ENCODE measurements at places on chromosomes 2 and 18. TPM values are rescaled to one million over a fixed set of nuclear protein-coding genes. Genes with fewer than 3 reads are reported as not detected.

DUSP19 gene
- 3.1 TPM for total RNA-seq

ST8SIA5 gene
- total RNA-seq, result not detected

DSC1 gene
- 0.11 TPM for total RNA-seq

OXER1 gene
- total RNA-seq, result 7.8 TPM

GRCh38 chr2:168450171-168450570 lies 5.9 kb upstream of the CERS6 start:
- H3K27ac ChIP-seq, result no peak overlapping the region
- no peak for DNase-seq
- H3K36me3 ChIP-seq, result no peaks in the 10 kb centered on the region
- no peaks in the 10 kb centered on the region for H3K4me1 ChIP-seq
- H3K27me3 ChIP-seq, result no peaks in the 10 kb centered on the region

GRCh38 chr2:218953366-218953954 lies 6.0 kb upstream of the CDK5R2 start:
- no peak overlapping the region for H3K4me3 ChIP-seq
- no peak for DNase-seq
- no peaks in the 10 kb centered on the region for H3K4me1 ChIP-seq

- no peak overlapping the region for H3K27ac ChIP-seq
- no peaks in the 10 kb centered on the region for H3K27me3 ChIP-seq
- no peaks in the 10 kb centered on the region for H3K36me3 ChIP-seq
- DNase-seq, result no peak
Observed at GRCh38 chr2:46047290-46047689, 249.9 kb upstream of the EPAS1 start.

DNA sequence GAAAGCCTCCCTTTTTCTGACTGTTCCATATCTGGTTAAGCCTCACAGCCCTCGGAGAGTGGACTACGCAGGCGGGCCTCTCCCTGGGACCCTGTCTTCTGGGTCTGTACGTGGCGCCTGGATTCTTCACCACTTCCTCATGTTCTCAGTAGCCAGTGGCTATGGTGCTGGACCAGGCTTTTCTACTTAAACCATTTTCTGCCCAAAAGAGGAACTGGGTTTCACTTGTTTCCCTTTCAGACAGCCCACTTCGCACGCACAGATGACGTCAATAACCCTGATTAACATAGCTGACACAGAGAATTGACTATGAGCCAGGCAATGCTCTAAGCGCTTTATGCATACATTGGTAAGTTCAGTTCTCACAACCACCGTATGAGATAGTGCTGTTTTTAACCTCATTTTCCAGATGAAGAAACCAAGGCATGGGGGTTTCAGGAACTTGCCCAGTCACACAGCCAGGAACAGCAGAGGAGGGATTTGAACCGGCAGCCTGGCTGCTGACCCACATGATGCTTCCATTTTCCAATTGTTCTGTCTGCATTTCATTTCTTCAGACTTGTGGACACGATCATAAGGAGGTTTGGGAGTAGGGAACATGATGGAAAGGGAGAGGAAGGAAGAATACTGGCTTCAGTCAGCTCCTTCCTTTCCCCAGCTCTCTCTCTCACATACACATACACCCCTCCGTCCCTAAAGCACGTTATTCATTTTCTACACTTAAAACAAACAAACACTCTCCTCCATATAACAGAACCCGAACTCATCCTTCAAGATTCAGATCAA lies 41.7 kb downstream of the MYOM1 start:
- H3K36me3 ChIP-seq, result no peaks in the 10 kb centered on the region
- H3K27ac ChIP-seq, result no peak overlapping the region
- peaks cover 2% of the 10 kb centered on the region for H3K4me1 ChIP-seq
- H3K4me3 ChIP-seq, result no peak overlapping the region
- no peak for DNase-seq

DNA sequence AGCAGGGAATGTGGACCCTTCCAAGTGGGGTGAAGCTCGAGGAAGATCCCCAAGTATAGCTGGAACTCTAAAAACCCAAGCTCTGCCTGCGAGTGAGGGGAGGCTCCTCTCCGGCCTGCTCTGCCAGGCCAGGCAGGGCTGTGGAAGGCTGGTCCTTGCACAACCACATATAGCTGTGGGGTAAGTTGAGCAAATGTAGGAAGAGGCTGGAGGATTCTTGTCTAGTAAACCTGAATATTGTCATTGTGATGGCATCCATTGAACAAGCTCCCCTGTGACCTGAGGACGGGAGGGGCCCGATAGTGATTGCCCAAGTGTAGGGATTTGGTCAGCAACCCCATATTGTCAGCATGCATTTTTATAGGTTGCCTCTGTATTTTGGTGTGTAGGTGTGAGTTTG lies 103.0 kb downstream of the ACKR3 start:
- no peaks in the 10 kb centered on the region for H3K4me1 ChIP-seq
- no peaks in the 10 kb centered on the region for H3K36me3 ChIP-seq
- no peak overlapping the region for H3K4me3 ChIP-seq
- no peaks in the 10 kb centered on the region for H3K27me3 ChIP-seq

DNA sequence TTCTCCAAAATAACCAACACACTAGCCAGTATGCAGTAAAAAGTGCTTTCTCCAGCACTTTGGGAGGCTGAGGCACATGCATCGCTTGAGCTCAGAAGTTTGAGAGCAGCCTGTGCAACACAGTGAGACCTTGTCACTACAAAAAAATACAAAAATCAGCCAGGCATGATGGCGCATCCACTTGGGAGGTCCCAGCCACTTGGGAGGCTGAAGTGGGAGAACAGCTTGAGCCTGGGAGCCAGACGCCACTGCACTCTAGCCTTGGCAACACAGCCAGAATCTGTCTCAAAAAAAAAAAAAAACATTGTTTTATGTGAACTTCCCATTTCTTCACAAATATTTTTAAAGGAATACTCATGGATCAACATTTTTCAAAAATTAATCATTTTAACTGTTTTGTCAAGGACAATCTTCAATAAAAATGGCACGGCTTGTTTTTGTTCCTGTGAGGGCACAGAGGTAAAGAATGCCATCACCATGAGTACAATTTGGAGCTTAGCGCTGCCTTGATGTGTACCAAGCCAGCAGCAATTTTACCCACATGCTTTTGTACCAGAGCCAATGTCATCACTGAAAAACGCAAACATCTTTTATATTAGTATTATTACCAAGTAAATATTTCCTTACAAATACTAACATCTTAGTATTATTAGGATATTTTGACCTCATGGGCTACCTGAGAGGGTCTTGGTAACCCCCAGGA lies 26.7 kb downstream of the RAB1A start:
- DNase-seq, result no peak
- no peak overlapping the region for H3K4me3 ChIP-seq
- H3K36me3 ChIP-seq, result no peaks in the 10 kb centered on the region
- peaks cover 10% of the 10 kb centered on the region for H3K4me1 ChIP-seq

GRCh38 chr2:69565431-69565839 lies 78.1 kb downstream of the AAK1 start:
- DNase-seq, result peak; percentile 39
- H3K27me3 ChIP-seq, result no peaks in the 10 kb centered on the region
- peaks cover 4% of the 10 kb centered on the region for H3K4me1 ChIP-seq
- H3K27ac ChIP-seq, result no peak overlapping the region
- H3K4me3 ChIP-seq, result no peak overlapping the region
- no peaks in the 10 kb centered on the region for H3K36me3 ChIP-seq

DNA sequence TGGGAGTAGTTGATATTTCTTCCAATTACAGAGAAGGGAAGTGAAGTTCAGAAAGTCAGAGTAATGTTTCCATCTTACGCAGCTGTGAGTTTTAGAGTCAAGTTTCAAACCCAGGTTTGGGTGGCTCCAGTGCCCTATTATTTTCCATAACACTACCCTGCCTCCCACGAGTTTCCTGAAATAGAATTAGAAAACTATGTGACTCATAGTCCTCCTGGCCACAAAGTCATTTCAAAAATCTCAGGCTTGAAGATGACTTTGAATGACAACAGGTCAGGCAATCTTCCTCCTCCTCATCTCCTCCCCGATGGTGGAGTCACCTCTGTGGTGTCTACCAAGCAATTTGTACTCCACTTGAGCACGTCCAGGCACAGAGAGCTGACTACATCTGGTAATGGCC lies 212.3 kb upstream of the TRIB2 start:
- H3K36me3 ChIP-seq, result no peaks in the 10 kb centered on the region
- no peak overlapping the region for H3K27ac ChIP-seq
- H3K27me3 ChIP-seq, result no peaks in the 10 kb centered on the region
- no peak overlapping the region for H3K4me3 ChIP-seq
- H3K4me1 ChIP-seq, result peaks cover 9% of the 10 kb centered on the region
- no peak for DNase-seq

DNA sequence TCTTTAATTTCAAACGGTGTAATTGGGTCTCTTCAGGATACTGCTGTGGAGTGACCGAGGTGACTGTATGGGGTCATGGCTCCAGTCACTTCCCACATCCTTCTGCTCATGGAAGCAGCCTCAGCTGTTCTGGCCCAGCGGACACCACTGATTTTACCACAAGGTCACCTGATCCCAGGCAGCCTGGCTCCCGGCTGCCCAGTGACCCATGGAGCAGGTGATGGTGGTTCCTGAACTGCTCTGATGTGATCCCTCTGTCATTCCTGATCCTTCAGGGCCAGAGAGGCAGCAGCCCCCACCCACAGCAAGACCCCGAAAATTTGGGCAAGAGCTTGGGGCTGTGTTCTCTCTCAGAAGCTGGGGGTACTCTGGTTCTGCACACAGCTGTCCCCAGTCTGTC lies 35.5 kb upstream of the HS6ST1 start:
- DNase-seq, result no peak
- no peaks in the 10 kb centered on the region for H3K27me3 ChIP-seq
- H3K4me3 ChIP-seq, result no peak overlapping the region
- no peak overlapping the region for H3K27ac ChIP-seq
- H3K4me1 ChIP-seq, result peaks cover 2% of the 10 kb centered on the region

- H3K27ac ChIP-seq, result no peak overlapping the region
- H3K4me1 ChIP-seq, result no peaks in the 10 kb centered on the region
- H3K36me3 ChIP-seq, result no peaks in the 10 kb centered on the region
- no peaks in the 10 kb centered on the region for H3K27me3 ChIP-seq
- H3K4me3 ChIP-seq, result no peak overlapping the region
- no peak for DNase-seq
Observed at GRCh38 chr18:60693426-60693825, 320.9 kb upstream of the MC4R start.

GRCh38 chr2:207505728-207506127 lies 24.0 kb upstream of the CREB1 start:
- no peak for DNase-seq
- no peak overlapping the region for H3K4me3 ChIP-seq
- no peaks in the 10 kb centered on the region for H3K27me3 ChIP-seq
- peaks cover 3% of the 10 kb centered on the region for H3K4me1 ChIP-seq
- H3K36me3 ChIP-seq, result no peaks in the 10 kb centered on the region

GRCh38 chr2:69692424-69692823 lies 48.9 kb upstream of the AAK1 start:
- no peak for DNase-seq
- no peaks in the 10 kb centered on the region for H3K36me3 ChIP-seq
- no peak overlapping the region for H3K4me3 ChIP-seq
- no peaks in the 10 kb centered on the region for H3K4me1 ChIP-seq
- H3K27me3 ChIP-seq, result no peaks in the 10 kb centered on the region
- H3K27ac ChIP-seq, result no peak overlapping the region

DNA sequence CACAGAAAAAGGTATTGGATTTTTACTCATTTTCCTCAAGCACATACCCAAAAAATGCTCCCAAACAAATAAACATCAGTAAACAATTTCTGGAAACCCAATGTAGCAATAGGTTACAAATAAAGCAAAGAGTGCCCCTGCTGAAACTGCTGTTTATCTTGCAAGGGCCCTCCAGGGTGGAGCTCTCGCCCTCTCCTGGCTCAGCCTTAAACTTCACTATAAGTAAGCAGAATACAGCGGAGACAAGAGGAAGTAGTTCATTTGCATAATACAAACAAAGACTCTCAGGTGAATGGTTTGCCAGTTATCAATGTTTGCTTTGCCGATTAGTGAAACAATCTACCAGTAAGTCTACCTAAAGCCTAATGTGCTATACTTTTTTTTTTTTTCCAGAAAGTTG lies 437.6 kb downstream of the DLGAP1 start:
- H3K4me1 ChIP-seq, result no peaks in the 10 kb centered on the region
- H3K4me3 ChIP-seq, result no peak overlapping the region
- no peak overlapping the region for H3K27ac ChIP-seq

DNA sequence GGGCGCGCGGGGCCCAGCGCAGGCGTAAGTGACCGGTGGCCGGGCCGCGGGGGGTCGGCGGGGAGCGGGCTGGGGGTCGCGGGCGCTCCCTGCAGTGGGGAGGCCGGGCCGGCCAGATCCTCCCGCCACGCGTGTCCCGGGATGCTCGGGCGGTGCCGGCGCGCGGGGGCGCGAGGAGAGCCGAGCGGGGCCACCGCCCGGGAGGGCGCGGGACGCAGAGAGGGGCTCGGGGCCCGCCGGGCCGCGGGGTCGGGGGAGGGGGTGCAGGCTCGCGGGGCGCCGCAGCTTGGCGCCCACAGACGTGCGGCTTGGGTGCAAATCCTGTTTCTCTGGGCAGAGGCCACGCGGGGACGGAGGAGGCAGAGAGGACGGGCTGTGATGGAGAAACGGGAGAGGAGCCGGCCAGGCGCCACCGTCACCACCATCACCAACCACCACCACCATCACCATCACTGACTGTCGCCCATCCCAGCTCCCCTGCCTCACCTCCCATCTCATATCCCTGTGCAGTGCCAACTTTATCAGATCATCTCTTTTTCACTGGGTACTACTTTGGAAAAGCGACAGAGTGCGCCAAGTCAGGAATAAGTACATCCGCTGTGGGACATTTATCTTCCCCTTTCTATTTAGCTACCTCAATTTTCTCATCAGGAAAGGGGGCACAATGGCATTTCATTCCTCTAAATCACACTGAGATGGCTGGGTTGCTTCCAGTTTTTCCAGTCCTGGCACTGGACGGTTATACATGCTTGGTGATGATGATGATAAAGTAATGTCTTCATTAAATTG lies 97.2 kb upstream of the GPR45 start:
- no peak overlapping the region for H3K27ac ChIP-seq
- DNase-seq, result no peak
- H3K27me3 ChIP-seq, result no peaks in the 10 kb centered on the region
- peak overlapping the region; percentile 19 for H3K4me3 ChIP-seq
- no peaks in the 10 kb centered on the region for H3K36me3 ChIP-seq

All from ovary (tissue), 10 donors.